ENCODE measurements at places on chromosomes 1 and 21. TPM values are rescaled to one million over a fixed set of nuclear protein-coding genes. Genes with fewer than 3 reads are reported as not detected.

- peak; percentile 93 for DNase-seq
Observed at GRCh38 chr1:54810153-54810942, 9.2 kb upstream of the TTC22 start.

- no peak for DNase-seq
Observed at GRCh38 chr1:94304553-94304952, 67.2 kb upstream of the ARHGAP29 start.

GRCh38 chr1:217026531-217026930, 303.3 kb upstream of the ESRRG start:
- DNase-seq: no peak

- DNase-seq: no peak
Observed at GRCh38 chr1:235532360-235532759, 28.1 kb upstream of the B3GALNT2 start.

- no peak for DNase-seq
Observed at GRCh38 chr1:181033128-181033798, 520 bp upstream of the MR1 start.

Gene XCL2
- not detected for polyA plus RNA-seq

Gene PRDM16
- not detected for polyA plus RNA-seq

Gene ERICH3
- not detected for polyA plus RNA-seq

Gene C1orf167
- polyA plus RNA-seq: not detected

Gene ZNF670
- polyA plus RNA-seq: 0.84 TPM

Data from SK-N-SH (cell line).